ENCODE measurements at places on chromosomes 16 and 17.

DNA sequence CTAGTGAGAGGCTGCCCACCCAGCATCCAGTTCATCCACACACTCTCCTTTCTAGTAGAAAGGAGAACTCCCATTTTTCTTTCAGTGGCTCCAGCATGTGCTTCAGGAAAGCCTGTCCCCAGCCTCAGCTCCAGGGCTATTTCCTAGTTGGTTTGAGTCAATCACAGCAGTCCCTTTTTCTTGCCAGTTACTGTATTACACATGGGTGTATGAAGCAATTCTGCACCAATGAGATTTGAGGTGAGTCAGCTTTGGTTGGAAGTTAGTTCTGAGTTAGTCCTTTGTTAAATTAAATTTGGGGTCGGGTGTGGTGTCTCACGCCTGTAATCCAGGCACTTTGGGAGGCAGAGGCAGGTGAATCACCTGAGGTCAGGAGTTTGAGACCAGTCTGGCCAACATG is 24.8 kb downstream of the RAD51D start:
- no peak for DNase-seq

- DNase-seq, result no peak
Observed at GRCh38 chr17:39222866-39223834, 2.6 kb downstream of the STAC2 start.

GRCh38 chr16:25141648-25142047 is 30.1 kb downstream of the LCMT1 start:
- DNase-seq, result no peak

DNA sequence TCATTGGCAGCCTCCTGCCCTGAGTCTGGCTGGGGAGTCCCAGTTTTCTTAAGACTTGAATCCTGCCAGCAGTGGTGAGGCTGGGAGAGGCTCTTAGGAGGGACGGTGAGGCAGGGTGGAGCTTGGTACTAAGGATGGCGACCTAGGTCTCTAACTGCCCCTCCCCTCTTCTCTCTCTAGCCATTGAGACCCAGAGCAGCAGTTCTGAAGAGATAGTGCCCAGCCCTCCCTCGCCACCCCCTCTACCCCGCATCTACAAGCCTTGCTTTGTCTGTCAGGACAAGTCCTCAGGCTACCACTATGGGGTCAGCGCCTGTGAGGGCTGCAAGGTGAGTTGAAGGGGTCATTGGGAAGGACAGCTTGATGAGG is 16.4 kb downstream of the GJD3 start:
- DNase-seq, result no peak

- DNase-seq, result no peak
Observed at GRCh38 chr16:15502041-15502725, 67.8 kb downstream of the BMERB1 start.

DNA sequence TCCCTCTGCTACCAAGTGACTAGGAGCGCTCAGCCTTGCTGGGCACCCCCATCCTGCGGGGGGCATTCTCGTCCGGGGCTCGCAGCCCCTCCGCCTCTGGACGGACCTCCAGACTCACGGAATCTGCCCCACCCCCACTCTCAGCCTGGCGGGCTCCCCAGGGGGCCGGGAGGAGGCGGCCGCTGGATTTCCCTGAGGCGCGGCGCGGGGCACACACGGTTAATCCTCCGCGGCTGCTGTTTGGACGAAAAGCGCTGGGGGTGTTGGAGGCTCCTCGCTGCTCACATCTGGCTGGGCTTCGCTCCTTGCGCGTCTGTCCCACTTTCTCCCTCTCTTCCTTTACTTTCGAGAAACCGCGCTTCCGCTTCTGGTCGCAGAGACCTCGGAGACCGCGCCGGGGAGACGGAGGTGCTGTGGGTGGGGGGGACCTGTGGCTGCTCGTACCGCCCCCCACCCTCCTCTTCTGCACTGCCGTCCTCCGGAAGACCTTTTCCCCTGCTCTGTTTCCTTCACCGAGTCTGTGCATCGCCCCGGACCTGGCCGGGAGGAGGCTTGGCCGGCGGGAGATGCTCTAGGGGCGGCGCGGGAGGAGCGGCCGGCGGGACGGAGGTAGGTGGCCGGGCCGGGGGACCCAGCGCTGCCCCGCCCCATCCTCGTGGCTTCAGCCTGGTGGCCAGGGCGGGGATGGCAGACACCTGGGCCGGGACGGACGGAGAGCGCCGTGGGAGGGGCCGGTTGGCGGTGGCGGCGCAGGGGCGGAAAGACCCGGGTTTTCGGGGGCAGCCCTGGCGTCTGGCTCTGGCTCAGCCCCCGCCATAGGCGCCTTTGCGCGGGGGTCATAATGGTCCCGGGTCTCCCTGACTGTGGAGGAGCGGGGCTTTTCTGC is at the start of gene C1QTNF1:
Gene C1QTNF1 (plus strand): TSS at position 284 of the 886 bp plus-strand sequence. CDS start 19,800 bp downstream, outside the sequence.
- peak; percentile 47 for DNase-seq

DNA sequence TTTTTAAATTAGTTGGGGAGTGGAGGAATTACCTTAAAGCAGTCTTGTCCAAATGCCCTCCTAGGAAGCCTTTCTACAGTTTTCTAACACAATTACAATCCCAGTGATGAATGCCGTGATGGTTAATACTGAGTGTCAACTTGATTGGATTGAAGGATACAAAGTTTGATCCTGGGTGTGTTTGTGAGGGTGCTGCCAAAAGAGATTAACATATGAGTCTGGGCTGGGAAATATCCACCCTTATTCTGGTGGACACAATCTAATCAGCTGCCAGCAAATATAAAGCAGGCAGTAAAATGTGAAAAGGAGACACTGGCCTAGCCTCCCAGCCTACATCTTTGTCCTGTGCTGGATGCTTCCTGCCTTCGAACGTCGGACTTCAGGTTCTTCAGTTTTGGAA is 12.2 kb downstream of the ORC6 start:
- DNase-seq, result no peak

- DNase-seq, result no peak
Observed at GRCh38 chr17:73126716-73127473, 34.4 kb upstream of the SLC39A11 start.

DNA sequence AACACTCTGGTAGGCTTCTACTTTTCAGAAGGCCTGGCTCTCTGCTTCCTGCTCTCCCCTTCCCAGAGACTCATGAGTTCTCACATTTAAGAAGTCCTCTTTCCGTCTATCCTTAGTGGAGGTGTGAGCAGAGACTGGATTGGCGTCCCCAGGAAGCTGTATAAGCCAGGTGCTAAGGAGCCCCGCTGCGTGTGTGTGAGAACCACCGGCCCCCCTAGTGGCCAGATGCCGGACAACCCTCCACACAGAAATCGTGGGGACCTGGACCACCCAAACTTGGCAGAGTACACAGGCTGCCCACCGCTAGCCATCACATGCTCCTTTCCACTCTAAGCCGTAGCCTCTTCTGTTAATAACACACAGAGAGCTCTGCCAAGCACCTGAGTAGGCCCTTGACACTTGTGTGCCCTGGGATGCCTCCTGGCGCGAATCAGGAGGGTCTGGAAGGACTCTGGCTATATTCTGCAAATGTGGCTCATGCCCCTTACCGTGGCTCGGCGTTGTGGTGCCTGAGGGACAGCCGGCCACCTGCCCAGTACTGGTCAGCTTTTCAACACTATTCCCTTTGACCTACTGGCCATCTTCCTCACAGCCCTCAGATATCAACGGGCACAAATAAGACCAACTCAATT is 13.9 kb downstream of the CYB5D2 start:
- no peak for DNase-seq

- no peak for DNase-seq
Observed at GRCh38 chr16:54071514-54071913, 215.1 kb downstream of the IRX3 start.

All from activated naive CD4-positive, alpha-beta T cell treated with Interleukin-2 at 50 U/mL for 16 hours (primary cell).